CD4-positive, alpha-beta T cell treated with Interferon alpha-2 for 1 hour (primary cell): ENCODE measurements at places on chromosomes 6 and 20.

DNA sequence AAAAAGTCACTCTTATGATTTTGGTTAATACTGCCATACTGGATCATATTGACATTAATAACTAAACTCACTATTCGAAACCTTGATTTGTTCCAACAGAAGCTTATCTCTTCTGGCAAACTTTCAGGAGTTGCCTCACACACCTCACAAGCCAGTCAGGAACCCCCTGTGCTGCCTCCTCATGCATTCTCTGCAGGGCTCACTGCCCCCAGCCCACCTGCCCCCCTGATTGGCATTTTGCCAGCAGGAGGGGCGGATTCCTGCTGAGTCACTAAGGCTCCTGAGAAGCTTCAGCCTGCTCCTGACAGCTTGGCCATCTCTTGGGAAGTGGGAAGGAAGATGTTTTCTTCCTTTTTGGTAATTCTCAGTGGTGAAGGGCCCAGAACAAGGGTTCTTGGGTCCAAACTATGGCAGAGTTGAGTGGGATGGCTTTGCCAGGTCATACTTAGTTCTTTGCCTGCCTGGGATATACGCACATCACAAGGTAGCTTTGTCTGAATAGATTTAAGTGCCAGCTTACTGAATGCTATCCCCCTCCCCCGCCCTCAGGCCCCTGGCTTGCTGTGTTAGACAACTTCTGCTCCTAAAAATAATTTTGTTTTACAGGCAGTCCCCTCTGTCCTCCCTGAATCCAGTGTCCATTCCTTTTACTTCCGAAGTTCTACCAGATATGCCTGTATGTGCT, 31.4 kb downstream of the SLC35F1 start:
- no peak for DNase-seq

- no peak for DNase-seq
Measured at GRCh38 chr20:33408716-33409654, 7.7 kb upstream of the CDK5RAP1 start.

DNA sequence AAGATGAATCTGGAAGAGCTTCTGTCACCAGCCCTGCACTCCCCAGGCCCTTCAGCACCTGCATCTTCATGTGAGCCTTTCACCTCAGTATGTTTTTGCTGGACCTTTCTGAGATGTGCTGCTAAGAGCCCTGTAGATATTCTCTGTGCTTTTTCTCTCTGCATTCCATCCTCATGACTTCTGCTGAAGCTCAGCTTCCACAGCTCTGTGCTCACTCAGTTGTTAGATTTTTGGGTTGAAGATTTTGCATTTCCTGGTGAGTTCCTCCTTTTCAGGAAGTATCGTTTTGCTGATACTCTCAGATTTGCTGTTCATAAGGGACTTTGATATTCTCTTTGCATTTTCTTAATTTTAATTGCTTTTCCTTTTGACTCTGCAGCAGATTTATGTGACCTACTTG, 18.3 kb downstream of the KIAA1586 start:
- DNase-seq, result no peak

DNA sequence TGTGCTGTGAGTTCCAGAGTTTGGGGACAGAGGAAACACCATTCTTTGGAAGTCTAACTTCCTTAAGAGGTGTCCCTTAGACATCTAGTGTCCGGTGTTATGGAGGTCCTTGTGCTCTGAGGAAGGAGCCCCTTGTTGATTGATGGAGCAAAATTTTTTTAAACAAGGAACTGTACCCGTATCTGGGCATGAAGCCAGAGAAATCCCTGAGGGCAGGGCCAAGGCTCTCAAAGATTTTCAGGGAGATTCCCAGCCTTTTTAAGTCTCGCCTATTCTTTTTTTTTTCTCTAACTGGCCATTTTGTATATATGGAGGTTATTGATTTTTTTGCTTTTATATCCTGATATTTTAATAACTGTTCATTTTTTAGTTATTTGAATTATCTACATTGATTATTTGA, 45.9 kb downstream of the TRIM38 start:
- no peak for DNase-seq
